ENCODE measurements at places on chromosomes 11 and 22.

DNA sequence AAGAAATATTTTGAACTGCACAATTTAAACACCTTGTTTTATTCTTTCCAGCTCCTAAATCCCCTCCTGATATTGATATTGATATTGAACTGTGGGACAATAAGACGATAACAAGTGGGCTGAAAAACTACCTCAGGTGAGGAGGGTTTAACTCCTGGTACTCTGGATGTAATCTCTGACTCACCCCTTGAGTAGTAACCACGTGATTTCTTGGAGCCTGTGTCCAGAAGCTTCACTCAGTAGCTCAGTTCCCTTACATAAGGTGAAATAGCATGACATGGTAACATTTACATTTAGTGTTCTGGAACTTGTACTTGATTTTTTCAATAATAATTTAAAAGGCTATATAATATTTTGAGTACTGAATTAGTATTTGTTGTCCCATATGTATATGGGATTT lies 168.0 kb downstream of the PGR start:
- DNase-seq = no peak

DNA sequence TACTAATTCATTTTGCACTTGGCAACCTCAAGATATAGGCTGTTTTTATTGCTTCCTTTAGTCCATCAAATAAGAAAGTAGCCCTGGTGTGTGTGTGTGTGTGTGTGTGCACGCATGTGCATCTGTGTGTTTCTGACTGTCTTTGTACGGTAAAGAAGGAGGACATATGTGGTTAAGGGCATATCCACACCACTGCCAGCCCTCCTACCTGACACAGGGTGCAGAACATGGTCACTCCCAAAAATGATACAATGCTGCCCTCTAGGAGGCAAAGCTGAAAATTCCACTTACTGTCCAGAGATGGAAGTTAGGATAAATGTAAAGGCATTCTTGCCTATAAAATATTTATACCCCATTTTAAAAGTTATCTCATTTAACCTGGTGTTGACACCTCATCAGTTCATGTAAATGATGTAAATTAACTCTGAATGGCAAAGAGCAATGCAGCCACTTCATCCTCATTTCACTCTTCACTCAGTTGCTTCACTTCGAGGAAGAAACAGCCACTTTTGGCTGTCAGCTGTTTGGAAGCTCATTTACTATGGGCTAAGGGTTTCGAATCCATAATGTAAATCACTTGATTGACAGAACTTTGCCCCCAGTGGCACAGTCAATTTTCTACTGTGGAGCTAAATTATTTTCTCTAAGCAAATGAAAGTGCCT lies 83.1 kb upstream of the MTNR1B start:
- no peak for DNase-seq

DNA sequence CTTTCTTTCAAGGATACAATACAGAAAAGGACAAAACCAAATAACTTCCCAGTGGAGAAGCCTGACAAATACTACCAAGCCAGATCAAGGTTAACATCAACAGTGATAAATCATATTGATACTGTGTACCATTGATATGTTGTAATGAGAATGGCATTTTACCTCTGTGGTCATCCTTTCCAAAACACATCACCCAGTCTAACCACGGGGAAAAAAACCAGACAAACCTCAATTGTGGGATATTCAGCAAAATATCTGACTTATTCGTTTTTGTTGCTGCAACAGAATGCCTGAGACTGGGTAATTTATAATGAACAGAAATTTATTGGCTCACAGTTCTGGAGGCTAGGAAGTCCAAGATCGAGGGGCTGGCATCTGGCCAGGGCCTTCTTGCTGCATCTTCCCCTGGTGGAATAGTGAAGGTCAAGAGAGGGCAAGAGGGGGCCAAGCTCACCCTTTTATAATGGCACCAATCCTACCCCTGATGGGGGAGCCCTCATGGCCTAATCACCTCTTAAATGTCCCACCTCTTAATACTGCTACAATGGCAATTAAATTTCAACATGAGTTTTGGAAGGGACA lies 66.1 kb downstream of the FAM76B start:
- DNase-seq = no peak

DNA sequence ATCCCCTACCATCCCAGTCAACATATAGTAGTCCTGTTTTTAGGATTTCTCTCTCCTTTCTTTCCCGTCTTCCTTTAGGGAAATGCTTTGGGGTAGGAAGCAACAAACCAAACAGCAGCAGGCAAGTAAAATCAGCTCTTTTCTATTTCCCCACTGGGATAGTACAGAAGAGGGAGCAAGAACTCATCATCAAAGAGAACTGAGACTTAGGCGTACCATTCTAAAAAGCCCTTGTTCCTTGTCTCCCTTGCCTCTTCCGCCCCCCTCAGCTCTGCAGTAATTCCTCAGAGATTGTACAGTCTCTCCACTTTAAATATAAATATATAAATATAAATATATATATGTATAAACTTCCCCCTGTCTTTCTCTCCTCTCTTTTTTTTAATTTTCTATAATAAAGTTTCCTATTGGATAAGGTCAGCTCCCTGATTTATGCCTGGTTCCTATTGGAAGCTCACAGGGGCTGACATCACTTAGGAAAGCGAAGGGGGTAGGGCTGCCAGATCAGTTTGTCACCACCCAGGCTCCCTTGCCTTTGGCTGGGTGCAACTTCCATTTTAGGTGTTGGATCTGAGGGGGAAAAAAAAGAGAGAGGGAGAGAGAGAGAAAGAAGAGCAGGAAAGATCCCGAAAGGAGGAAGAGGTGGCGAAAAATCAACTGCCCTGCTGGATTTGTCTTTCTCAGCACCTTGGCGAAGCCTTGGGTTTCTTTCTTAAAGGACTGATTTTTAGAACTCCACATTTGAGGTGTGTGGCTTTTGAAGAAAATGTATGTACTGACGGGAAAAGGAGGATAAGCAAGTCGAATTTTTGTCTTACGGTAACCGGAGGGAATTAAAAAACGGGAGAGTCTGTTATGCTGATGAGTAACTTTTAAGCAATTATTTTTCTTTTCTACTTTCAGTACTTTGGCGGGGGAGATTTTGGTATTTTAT lies at the start of gene CTNND1:
Gene CTNND1, plus strand, starts transcription at position 502 of the 934 bp plus-strand sequence. CDS start 29,677 bp downstream, outside the sequence.
- peak; percentile 58 for DNase-seq

GRCh38 chr11:65491614-65492386 lies 7.0 kb upstream of the MALAT1 start:
- peak; percentile 82 for DNase-seq

DNA sequence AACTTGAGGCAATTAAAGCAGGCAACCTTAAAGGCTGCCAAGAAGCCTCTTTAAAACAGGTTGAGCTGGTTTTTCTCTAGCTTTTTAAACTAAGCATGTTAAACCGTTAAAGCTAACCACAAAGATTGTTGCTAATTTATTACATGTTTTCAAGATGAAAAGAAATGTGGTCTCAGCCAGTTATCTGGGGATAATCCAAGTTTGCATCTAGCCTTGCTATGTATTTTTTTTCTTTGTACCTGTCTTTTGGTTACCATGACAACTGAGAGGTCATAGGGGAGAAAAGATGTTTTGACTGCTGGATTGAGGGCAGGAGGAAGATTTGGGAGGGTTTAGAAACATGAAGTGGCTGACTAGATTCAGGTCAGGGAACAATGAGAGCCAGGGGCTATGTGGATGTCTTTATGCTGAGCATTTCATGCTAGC lies 19.2 kb upstream of the PGM2L1 start:
- no peak for DNase-seq

GRCh38 chr11:77455740-77456139 lies 18.2 kb downstream of the PAK1 start:
- DNase-seq = no peak

- no peak for DNase-seq
Measured at GRCh38 chr22:40595497-40596234, 40.9 kb downstream of the MRTFA start.

DNA sequence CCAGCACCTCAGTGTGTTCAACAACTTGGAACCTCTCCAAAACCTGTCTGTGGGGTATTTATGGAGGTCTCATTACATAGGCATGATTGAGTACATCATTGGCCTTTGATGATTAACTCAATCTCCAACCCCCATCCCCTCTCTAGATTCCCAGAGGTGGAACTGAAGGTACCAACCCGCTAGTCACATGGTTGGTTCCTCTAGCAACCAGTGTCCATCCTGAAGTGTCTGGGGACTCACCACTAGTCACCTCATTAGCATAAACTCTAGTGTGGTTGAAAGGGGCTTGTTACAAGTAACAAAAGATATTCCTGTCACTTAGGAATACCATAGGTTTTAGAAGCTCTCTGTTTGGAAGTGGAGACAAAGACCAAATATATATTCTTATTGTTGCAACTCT lies 40.3 kb downstream of the SIK2 start:
- DNase-seq = no peak

DNA sequence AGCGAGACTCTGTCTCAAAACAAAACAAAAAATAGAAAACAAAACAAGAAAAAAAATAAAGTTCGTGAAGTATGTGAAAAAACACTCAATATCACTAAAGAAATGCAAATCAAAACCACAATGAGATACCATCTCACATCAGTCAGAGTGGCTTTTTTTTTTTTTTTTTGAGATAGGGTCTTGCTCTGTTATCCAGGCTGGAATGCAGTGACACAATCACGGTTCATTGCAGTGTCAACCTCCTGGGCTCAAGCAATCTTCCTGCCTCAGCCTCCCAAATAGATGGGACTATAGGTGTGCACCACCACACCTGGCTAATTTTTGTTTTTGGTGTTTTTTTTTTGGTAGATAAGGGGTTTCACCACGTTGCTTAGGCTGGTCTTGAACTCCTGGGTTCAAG lies 37.5 kb downstream of the ATG16L2 start:
- no peak for DNase-seq

GRCh38 chr11:81255895-81256294 lies 1477.8 kb downstream of the FAM181B start:
- no peak for DNase-seq

GRCh38 chr22:16962501-16962900 lies 45.5 kb downstream of the GAB4 start:
- no peak for DNase-seq

DNA sequence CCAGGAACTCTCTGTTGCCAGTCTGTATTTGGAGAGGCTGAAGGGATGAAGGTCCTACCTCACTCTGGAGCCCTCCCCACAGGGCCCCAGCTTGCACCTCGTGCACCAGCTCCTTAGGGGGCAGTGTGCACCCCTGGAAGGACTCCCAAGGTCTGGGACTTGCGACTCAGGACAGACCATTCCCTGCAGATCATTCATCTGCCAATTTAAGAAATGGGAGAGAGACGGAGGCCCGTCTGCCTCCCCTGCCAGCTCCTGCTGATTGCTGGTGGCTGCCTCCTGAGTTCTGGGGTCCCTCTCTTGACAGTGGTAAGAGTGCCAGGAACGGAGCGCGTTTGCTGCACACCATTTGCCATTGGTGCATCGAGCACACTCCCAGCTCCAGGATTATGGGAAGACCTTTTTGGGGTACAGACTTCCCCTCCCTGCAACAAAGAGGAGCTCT lies 27.4 kb upstream of the MALAT1 start:
- DNase-seq = peak; percentile 94

DNA sequence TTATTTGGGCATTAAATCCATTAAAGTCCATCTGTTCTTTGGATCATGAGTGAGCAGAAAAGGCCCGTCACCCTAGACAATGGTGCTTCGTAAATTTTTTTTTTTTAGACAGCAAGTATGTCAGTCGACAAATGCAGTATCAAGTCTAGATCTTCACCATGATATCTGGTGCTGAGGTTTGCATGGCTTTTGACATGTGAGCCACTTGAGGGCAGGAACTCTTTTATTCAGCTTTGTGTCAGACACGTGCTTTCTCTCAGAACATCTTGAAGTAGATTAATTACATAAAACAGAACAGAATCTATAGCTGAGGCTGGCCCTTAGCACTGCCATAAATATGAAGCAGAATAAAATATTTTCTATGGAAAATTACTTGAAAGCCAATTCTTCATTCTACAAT lies 62.9 kb upstream of the CARD18 start:
- DNase-seq = no peak

GRCh38 chr11:110777775-110778174 lies 65.5 kb upstream of the ARHGAP20 start:
- no peak for DNase-seq

DNA sequence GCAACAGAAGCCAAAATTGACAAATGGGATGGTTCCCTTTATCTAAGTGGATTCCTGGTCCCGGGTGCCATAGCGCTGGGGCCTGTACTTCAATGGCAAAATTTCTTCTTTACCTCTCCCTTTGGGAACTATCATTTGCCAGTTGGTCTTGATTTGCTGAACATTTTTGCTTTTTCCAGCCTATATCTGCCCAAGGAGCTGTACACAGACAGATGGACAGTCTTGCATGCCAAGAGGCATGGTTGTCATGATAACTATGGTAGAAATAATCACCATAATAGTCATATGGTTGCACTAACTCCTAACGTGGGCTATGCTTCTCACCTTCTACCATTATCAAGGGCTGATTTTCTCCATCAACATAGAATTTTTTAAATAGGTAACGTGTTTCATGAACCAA lies 1030.9 kb downstream of the OPCML start:
- no peak for DNase-seq

GRCh38 chr22:26821854-26822253 lies 164.5 kb downstream of the MIAT start:
- DNase-seq = no peak

DNA sequence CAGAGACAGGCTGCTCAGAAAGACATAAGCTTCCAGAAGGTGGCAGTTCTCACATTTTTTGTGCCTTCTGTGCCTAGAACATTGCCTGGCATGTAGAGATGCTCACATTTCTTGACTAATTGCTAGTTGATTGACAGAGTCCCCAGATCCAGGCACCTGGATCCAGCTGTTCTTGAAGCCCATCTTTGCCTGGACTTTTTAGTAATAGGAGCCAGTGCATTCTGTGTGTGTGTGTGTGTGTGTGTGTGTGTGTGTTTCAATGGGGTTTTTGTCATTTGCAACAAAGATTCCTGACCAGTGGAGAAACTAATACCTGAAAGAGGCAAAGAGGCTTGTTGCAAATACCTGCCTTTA lies 15.1 kb downstream of the MRGPRF start:
- DNase-seq = no peak

DNA sequence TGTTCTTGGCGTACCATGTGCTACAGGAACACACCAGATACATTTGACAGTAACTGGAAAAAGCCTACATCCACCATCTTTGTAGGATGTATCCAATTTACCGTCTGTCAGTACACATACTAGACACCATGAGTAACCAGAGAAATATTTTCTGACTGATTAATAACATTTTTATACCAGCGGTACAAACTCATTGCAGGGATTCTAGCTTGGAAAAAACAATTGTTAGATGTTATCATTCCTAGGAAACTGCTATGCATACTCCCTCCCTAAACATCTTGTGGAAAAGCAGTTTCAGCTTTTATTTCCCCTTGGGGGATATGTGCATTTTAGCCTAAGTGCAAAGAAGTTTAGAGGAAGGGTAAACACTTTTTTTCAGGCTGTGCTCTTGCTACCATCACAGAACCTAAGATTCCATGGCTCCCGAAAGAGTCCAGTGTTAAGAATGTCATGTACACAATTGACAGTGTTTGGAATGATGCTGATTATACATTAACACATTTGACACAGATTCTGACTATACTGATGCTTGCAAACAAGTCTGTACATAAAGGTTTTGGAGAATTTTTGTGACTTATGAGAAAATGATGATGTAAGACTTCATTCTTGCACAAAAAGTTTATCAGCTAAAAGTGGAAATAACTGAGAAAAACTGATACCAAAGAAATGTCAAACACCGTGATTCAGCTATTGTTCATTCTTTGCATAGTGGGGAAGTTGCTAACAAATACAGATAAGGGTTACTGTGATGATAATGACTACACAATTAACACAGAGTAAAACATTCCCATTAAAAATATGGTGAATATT lies 23.7 kb downstream of the NCF4 start:
- no peak for DNase-seq

All from hematopoietic multipotent progenitor cell treated with erythropoietin and hydrocortisone succinate and interleukin-3 and kit ligand, for 17 days (in vitro differentiated cells).